ENCODE measurements at places on chromosomes 2 and 18.

DNA sequence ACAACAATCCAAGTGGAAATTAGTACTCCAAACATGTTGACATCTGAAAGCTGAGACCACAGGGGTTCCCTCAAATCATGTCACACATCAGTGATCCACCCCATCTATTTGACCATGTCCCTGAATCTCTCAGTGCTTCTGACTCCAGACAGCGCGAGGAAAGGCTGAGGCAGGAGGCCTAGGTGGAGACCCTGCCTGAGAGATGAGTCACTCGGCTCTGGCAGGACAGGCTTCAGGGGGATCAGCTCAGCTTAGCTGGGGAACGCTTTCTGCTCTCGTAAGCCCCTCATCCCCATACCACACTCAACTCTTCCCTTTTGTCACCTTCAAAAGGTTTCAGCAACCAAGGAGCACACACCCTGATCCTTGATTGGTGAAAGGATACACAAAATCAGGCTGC lies 5.8 kb upstream of the FAM228A start:
- DNase-seq, result no peak

- DNase-seq, result no peak
Measured at GRCh38 chr18:45339810-45340550, 275.3 kb upstream of the SLC14A2 start.

DNA sequence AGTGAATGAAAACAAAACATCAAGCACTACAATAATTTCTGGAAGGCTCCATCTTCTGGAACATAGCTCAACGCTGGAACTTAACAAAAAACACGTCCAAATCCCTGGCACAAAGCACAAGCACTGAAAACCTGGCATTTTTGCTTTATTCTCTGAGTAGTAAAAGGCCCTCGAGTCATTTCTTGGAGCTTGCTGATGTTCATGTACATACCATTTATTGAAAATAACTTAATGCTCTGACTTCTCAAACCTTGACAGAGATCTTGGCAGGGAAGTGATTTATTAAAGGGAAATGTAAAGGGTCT lies 76.5 kb upstream of the STK17B start:
- no peak for DNase-seq

- no peak for DNase-seq
Measured at GRCh38 chr2:155442755-155443372, 744.4 kb downstream of the KCNJ3 start.

- DNase-seq, result no peak
Measured at GRCh38 chr2:238776003-238776760, 71.7 kb upstream of the TWIST2 start.

DNA sequence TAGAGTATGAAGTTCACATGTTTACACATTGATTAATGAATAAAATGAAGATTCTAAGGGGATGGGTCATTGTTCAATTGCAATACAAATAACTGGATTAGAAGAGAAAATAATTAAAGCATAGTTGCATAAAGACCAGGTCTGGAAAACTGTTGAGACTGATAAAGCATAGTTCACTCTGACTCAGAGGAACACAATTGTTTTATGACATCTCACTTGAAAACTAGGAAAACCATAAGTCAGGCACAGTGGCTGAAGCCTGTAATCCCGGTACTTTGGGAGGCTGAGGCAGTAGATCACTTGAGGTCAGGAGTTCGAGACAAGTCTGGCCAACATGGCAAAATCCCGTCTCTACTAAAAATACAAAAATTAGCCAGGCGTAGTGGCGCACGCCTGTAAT lies 46.7 kb downstream of the PLA2R1 start:
- DNase-seq, result no peak

- DNase-seq, result no peak
Measured at GRCh38 chr2:42386682-42387081, 25.7 kb upstream of the COX7A2L start.

DNA sequence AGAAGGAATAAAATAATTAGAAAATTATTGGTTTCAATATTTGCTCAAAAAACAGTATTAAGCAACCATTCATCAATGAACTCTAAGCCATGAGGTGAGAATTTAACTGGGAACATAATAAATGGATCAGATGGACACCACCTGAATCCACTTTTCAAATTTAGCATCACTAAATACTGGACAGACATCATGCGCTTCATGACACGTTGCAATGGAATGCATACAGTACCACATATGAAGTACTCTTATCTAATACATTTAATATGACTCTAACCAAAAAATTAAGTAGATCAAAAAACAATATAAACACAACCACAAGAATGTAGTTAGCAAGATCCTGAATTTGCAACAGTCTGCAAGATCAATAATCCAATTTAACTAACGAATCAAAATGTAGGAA lies 76.6 kb downstream of the COBLL1 start:
- no peak for DNase-seq

GRCh38 chr18:72799106-72799505 lies 68.7 kb downstream of the NETO1 start:
- no peak for DNase-seq

- DNase-seq, result no peak
Measured at GRCh38 chr18:902229-902628, 2.4 kb upstream of the ADCYAP1 start.

- no peak for DNase-seq
Measured at GRCh38 chr18:21406116-21406515, 164.1 kb downstream of the GREB1L start.

DNA sequence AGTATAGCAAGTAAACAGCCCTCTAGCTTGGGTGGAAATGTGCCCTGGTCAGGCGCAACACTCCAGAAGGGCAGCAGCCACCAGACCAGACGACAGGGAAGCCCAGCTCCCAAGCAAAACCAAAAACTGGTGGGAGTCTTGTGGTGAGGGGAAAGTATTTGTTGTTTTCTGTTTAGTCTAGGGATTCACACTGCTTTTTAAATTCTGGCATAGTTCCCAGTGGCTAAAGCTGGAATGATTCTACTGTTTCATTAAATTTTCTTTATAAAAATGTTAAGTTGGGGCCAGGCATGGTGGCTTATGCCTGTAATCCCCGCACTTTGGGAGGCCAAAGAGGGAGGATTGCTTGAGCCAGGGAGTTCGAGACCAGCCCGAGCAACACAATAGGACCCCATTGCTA lies 38.5 kb downstream of the MERTK start:
- DNase-seq, result no peak

GRCh38 chr2:100956081-100956480 lies 46.0 kb upstream of the RPL31 start:
- no peak for DNase-seq

- no peak for DNase-seq
Measured at GRCh38 chr2:96727431-96727830, 12.4 kb downstream of the LMAN2L start.

DNA sequence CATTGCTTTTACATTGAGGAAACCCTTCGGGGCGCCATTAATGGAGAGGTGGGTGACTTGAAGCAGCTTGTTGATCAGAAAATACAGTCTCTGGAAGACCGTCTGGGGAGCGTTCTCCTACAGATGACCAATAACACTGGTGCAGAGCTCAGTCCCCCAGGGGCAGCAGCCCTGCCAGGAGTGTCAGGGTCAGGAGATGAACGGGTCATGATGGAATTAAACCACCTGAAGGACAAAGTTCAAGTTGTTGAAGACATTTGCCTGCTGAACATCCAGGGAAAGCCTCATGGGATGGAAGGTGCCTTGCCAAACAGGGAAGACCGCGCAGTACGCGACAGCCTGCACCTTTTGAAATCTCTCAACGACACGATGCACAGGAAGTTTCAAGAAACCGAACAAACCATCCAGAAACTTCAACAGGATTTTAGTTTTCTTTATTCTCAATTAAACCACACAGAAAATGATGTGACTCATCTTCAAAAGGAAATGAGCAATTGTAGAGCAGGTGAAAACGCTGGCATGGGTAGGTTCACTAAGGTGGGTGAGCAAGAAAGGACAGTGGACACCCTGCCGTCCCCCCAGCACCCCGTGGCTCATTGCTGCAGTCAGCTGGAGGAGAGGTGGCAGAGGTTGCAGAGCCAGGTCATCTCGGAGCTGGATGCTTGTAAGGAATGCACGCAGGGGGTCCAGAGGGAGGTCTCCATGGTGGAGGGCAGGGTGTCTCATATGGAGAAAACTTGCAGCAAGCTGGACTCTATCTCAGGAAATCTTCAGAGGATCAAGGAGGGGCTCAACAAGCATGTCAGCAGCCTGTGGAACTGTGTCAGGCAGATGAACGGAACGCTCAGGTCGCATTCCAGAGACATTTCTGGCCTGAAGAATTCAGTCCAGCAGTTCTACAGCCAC lies 45.0 kb downstream of the EMILIN2 start:
- DNase-seq, result no peak

GRCh38 chr2:216644842-216645635 lies 11.8 kb downstream of the IGFBP2 start:
- no peak for DNase-seq

DNA sequence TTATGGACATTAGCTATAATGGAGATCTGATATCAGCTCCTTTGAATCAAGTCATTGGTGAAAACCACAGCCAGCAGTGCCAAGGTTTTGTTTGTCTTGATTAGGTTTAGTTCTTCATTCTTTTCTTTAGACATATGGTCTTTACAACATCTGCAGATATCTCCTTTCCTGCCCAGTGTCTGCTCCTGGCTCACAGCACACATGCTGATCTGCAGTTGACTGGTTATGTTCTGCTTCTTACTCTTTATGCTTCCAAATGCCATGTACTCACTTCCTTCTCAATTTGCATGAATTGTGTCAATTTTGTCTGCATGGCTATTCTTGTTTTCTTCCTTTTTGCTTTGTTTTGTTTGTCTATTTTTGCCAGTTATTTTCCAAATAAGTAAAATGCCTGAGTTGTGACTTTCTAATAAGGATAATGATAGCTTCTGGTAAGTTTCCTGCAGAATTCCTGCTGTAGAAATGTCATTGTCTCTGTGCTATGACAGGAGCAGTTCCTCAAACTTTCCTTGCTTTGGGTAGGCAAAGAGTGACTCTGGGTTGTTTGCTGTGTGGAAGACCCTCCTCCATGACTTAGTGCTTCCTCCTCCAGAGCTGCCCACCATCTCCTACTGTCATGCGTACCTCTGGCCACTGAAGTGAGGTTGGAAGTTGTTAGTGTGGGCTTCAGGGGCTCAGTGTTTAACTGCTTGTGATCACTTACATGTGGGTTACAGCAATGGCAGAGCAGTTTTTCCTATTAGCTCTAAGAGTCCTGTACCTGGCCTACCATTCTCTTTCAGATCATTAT lies 8.2 kb downstream of the ARHGAP25 start:
- DNase-seq, result no peak

DNA sequence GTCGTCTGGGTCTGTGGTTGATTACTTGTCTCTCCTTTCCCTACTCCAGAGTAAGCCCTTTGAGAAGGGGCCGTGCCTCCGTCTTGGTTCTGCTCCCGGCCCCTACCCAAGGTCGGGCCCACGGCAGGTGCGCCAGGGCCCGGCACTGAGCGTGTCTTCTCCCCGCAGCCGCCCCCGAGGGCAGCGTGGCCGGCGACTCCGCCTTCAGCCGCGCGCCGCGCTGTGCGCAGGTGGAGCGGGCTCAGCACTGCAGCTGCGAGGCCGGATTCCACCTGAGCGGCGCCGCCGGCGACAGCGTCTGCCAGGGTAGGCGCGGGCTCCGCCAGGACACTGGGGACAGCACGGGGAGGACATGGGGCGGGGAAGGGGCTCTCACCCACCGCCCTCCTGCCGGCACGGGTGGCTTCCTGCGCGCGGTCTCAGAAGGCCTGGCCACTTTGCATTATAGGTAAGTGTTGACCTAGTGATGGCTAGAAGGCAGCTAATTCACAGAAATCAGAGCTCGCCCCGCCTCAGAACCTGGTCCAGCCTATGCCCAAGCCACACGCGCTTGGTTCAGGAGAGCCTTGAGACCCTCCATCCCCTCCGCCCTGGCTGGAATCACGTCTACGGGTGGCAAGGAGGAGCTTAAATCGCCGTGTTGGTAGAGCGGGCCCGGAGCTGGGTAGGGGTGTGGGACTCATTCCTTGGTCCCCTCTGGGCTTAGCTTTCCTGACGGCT lies 43.5 kb downstream of the FBLN7 start:
- DNase-seq, result no peak

DNA sequence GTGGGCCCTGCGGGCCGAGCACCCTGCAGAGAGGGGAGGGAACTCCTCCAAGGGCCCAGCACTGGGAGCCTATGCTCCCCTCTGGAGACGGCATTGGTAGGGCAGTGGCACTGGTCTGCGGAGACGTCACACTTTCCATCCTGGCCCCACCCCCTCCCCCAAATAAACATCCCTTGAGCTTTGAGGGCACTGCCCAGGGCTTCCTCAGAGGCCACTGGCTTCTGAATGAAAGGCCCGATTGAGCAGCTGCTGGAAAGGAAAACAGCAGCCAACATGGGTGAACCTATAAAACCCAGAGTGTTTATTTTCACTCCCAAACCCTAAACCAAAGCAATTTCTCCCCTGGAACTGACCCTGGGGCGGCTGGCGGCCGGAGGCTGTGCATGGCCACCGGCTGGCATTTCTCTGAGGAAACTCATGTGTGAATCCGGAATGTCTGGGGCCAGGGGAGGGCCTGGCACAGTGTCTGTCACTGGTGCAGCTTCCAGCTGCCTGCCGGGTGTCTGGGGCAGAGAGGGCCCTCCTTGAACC lies 138.9 kb downstream of the DYSF start:
- DNase-seq, result peak; percentile 51

GRCh38 chr2:23924589-23925359 lies 2.1 kb downstream of the ATAD2B start:
- DNase-seq, result no peak

DNA sequence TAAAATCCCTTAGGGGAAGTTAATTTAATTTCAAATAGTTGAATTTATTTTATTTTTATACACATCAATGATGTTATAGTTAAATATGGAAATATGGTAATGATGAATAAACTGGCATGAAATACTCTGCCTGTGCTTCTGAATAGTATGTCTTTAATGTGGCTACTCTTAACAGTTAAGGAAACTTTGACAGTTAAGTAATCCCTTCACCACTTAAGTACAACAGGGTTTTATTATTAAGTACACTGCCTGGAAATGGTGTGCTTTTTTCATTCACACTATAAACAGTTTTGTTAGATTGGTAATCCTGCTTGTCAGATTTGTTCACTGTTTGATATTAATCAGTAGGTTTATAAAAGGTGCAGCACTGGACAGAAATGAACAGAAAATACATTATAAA lies 412.0 kb upstream of the ZEB2 start:
- no peak for DNase-seq

DNA sequence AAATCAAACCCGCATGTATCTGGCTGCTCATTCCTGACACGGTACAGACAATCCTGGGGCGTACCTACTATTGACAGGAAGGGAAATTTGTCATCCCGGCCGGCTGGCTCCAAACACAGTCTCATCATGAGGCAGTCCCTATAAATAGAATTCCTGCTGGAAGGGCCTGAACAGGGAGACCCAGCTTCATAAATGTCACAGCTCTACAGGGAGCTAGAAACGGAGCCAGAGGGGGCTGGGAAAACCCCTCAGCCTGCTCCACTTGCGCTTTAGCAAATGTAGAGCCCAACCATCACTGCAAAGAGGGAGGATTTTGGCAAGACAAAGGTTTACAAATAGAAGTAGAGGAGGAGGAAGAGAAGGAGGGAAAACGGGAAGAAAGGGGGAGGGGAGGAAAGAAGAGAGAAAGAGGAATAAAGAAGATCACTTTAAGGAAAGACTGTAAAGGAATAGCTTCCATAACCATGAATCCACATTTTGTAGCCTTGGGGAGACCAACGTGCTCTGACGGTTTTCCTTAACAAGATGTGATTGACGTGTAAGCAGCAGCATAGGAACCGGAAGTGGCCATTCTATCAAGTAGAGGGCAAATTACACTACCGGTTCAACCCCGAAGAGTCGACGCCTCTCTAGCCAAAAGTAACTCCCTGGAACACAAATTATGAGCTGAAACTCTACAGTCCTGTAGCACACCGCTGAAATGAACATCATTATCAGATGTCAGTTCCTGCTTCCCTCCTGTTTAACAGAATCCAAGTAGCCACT lies 56.8 kb upstream of the TTN start:
- no peak for DNase-seq

Data from hippocampal formation (tissue), 2 donors.